Eye (tissue), 1 donor: ENCODE measurements at places on chromosomes 16 and 17.

GRCh38 chr17:80876950-80877728 lies 114.5 kb upstream of the CHMP6 start:
- DNase-seq: no peak

DNA sequence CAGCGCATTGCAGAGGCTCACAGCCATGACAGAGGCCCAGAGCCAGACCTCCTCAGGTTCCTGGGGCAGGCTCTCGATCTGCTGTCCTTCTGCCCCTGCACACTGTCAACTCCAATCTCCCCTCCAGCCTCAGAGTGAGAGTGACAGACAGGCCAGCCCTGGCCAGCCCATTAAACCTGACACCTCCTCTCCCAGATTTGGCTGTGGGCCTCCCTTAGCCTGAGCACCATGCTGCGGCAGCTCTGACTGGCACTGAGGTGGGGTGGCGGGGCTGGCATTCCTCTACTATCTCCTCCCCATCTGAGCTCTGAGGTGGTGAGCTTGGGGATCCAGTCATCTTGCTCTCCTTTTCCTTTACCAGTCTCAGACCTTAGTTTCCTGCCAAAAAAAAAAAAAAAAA lies 15.5 kb upstream of the C1QL1 start:
- DNase-seq: no peak

- no peak for DNase-seq
These were observed 5.4 kb downstream of the CMIP start for GRCh38 chr16:81449899-81450608.

DNA sequence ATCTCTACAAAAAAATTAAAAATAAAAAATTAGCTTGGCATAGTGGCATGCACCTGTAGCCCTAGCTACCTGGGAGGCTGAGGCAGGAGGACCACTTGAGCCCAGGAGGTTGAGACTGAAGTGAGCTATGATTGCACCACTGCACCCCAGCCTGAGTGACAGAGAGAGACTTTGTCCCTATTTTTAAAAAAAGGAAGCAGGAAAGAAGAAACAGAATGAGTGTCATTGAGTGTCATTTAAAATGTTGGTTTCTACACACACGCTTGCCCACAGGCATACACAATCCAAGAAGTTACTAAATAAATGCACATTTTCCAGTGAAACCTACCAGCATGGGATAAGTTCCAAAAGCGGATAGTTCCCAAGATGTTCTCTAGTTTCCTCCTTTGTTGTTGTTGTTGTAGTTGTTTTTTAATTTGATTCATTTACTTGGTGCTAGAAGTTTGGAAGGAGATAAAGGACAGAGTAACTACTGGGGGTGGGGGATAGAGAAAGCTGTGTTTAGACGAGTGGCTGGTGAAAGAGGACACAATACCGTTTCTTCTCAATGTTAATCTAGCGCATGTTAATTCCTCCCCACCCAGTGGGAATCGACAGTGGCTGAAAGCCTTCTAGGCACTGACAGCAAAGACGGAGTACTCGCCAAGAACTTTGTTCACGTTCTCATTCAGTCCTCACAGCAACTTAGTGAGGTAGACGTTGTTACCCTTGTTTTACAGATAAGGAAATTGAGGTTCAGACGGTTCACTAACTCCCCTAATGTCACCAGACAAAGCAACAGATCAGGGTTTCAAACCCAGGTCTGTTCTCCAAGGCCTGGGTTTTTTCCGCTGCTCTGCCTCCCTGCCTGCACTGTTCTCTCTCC lies 17.3 kb downstream of the MRPS23 start:
- DNase-seq: no peak

- DNase-seq: no peak
These were observed 65.8 kb upstream of the CIBAR2 start for GRCh38 chr16:85178006-85178591.

DNA sequence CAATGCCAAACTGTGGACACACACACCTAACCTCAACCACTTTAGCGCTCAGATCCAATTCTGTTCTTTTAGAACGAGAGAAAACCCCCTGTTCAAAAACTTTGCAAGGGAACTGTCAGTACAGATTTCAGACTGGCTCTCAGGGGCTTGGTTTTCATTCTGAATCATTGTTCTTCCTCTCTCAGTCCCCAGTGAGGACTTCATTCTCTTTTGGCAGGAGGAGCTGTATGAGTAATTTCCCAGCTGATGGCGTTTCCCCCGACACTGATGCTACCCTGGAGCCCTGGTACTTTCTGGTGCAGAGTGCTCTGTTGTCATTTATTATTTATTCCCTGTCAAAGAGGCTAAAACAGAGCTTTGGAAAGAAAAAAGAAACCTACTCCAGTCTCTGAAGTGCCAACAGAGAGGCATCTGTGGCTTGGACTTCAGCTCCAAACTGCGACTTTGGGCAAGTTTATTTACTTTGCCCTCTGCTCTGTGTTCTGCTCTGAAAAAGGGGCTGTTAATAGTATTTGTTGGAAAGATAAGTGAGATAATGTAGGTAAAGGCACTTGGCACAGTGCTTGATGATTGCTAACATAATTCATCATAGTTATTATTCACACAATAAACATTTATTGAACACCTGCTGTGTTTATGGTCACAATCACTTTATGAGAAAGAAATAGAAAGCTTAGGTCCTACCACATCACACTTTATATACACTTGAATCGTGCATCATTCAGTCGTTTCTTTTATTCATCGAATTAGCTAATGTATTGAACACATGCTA lies 28.3 kb downstream of the ETV4 start:
- no peak for DNase-seq

DNA sequence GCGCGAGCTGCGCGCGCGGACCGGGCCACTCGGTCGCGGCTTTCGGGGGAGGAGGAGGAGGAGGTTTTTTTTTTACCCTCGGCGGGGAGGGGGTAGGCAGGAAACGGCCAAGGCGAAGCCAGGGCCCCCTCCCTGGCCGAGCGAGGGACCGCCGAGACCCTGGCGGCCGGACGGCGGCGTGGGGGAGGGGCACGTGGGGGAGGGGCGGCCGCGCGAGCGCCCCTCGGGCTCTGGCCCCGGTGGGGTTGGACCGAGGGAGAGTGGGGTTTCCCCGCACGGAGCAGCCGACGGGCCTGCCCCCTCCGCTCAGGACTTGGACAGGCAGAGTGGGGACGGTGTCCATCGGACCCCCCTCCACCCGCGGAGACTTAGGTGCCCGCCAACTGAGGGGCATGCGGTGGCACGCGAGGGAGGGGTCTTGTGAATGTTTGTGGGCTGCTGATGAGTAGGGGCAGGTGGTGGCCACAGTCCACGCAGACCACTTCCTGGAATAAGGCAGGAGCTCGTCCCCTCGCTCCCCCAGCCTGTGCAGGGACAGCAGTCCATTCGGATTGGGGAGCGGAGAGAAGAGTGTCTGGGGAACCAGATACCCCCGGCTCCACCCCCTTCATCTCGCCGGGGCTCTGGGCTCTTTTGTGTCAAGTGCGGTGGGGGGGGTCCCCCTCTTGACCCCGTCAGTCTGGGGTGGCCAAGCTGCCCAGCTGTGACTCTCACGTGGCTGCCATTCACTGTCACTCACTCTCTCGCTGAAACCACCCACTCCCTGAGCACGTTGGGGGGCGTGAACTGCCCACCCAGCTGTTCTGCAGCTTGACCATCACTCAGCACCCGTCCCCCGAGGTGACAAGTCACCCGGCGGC lies 3.0 kb upstream of the CHD3 start:
- DNase-seq: peak; percentile 90

DNA sequence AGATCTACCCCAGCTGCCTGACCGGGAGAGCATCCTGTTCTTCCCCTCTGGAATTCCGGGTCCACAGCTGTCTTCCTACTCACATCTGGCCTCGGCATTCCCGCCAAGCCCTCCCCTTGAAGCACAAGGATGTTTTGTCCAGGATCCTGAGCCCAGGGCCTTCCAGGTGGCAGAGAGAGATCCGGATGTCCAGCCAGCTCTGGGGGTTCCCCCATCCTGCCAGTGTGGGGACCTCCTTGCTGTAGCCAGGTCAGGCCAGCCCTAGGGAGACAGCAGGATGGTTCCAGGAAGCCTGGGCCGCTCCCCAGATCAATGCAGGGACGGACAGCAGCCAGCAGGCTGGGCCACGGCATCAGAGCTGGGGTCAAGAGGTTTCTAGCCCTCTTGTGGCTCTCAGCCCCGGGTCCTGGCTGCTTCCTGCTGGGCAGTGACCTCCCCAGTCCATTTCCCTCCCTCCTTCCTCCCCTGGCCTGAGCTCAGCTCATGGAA lies 55.3 kb downstream of the SOCS3 start:
- no peak for DNase-seq

DNA sequence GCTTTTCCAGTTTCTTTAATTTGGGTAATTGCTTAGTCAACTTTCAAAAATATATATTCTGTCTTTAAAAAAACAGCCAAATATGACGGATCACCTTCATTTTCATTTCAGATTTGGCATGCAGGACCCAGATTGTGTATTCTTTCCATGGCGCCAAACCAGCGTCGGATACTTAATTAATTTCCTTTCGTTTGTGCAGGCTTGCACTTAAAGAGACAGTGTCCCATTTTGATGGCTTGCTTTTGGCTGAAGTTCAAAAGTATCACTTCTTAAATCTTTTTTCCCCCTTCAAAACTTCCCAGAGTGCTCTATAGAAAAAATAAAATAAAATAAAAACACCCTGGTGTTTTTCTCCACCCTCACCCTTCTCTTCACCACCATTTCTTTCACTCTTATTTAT lies 394.5 kb upstream of the SOX9 start:
- peak; percentile 15 for DNase-seq

- DNase-seq: peak; percentile 64
These were observed 27.0 kb upstream of the NTN1 start for GRCh38 chr17:8994319-8994718.

DNA sequence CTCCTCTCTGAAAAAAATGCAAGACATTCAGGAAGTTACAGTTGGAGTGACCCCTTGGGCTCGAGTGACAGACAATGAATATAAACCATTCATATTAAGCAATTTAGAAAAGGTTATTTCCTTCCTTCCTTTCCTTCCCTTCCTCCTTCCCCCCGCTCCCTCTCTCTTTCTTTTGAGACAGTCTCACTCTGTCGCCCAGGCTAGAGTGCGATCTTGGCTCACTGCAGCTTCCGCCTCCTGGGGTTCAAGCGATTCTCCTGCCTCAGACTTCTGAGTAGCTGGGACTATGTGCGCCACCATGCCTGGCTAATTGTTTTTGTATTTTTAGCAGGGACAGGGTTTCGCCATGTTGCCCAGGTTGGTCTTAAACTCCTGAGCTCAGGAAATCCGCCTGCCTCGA lies 13.2 kb downstream of the PSMD12 start:
- no peak for DNase-seq

GRCh38 chr16:68707340-68708152 lies 29.5 kb upstream of the CDH1 start:
- peak; percentile 43 for DNase-seq

DNA sequence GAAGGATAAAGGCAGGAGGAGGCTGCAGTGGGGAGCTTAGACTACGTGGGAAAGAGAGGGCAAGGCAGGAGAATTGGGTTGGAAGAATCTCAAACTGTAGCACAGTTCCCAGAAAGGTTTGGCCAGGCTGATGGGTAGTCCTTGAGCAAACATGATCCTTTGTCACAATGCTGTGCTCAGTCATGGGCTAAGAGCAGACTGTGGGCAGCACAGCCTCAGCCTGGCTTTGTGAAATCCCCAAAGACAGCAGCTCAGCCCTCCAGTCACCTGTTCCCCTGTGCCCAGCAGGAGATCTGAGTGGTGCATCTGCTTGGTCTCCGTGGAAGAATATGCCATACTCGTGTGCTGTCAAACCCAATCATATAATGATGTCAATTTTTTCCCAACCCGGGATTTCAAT lies 10.6 kb upstream of the ENGASE start:
- peak; percentile 24 for DNase-seq

- DNase-seq: no peak
These were observed 5.3 kb upstream of the NUDT16L1 start for GRCh38 chr16:4687946-4688673.

GRCh38 chr17:68614718-68615117 lies 13.6 kb upstream of the FAM20A start:
- no peak for DNase-seq

DNA sequence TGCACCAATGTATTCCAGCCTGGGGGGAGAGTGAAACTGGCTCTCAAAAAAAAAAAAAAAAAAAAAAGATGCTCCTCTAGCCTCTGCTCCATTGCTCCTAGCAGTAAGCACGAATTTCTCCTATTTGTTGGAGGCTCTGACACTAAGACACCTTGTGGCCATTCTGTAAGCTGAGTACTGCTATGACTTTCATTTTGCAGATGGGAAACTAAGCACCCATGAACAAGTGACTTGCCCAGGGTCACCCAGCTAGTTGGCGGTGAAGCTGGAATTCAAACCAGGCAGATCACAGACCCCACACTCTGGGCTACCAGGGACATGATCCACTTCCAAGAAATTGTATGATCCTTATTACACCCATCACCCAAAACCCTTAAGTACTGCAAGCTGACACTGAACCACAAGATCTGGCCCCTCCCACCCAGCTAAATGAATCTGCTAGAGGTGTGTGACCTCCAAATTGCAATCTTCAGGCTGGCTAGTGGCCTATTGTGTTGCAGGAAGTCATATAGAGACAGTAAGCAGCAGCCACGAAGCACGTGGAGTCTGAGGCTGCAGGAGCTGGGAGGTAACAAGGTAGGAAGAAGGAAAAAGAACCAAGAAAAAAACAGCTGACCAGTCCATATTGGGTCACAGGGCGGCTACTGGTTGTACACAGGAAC lies 209.4 kb downstream of the XYLT1 start:
- no peak for DNase-seq

DNA sequence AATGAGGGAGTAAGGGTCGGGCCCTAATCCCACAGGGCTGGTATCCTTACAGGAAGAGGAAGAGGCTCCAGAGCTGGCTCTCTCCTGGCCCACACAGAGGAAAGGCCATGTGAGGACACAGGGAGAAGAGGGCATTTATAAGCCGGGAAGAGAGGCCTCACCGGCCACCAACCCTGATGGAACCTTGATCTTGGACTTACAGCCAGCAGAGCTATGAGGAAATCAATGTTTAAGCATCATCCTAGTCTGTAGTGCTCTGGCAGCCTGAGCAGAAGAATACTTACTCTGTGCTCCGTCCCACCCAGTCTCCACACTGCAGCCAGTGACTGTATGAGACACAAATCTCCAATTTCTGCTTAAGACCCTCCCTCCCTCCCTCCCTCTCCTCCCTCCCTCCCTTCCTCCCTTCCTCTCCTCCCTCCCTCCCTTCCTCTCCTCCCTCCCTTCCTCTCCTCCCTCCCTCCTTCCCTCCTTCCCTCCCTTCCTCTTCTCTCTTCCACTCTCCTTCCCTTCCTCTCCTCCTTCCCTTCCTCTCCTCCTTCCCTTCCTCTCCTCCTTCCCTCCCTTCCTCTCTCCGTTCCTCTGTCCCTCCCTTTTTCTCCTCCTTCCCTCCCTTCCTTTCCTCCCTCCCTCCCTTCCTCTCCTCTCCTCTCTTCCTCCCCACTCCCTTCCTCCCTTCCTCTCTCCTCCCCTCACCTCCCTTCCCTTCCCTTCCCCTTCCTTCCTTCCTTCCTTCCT lies 8.9 kb upstream of the TMEM220 start:
- DNase-seq: no peak

- DNase-seq: peak; percentile 66
These were observed 75.5 kb upstream of the CLEC3A start for GRCh38 chr16:77946823-77947222.

GRCh38 chr16:54094641-54095040 lies 191.9 kb downstream of the IRX3 start:
- no peak for DNase-seq

GRCh38 chr16:52113533-52114183 lies 433.3 kb downstream of the TOX3 start:
- no peak for DNase-seq
